Smooth muscle cell of trachea (primary cell): ENCODE measurements at places on chromosomes 1 and 21. TPM values are rescaled to one million over a fixed set of nuclear protein-coding genes. Genes with fewer than 3 reads are reported as not detected.

Gene PLPP3
- total RNA-seq: 265 and 554 TPM in 2 replicates

Gene C1QA
- total RNA-seq: not detected in 2 replicates

Gene S100A3
- total RNA-seq: 2.8 and 8.6 TPM in 2 replicates

Gene XCL1
- total RNA-seq: not detected in 2 replicates

Gene EVA1C
- total RNA-seq: 5.4 and 5.5 TPM in 2 replicates

Gene MAN1C1
- total RNA-seq: 4.7 and 12.1 TPM in 2 replicates

Gene RSPO1
- 0.15 and 0.83 TPM in 2 replicates for total RNA-seq

Gene FTCD
- 1.7 TPM in 1 of 2 replicates, not detected in the other for total RNA-seq

Gene CELA2B
- not detected in 2 replicates for total RNA-seq

Gene HLX
- 2.6 and 8.9 TPM in 2 replicates for total RNA-seq

Gene MR1
- 27.6 and 41.2 TPM in 2 replicates for total RNA-seq

Gene FCN3
- not detected in 2 replicates for total RNA-seq

Gene ATAD3C
- under 0.01 TPM in 1 of 2 replicates, not detected in the other for total RNA-seq

Gene SLC30A10
- total RNA-seq: not detected in 2 replicates

Gene SPATA1
- total RNA-seq: 0.44 and 1.3 TPM in 2 replicates
